ENCODE measurements at places on chromosomes 1 and 21.

DNA sequence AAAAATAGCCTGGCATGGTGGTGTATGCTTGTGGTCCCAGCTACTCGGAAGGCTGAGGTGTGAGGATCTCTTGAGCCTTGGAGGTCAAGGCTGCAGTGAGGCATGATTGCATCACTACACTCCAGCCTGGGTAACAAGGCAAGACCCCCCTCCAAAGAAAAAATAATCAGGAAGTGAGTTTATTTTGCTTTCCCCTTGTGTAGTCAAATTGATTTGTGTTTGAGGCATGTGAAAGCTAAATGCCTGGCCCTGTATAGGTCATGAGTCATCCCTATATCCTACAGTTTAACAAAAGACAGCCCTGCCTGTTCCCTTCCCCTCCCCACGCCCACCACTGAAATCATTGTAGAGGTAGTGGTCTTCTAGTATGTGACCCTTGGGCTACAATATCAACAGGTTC, 241.4 kb upstream of the JUN start:
- DNase-seq, result no peak

DNA sequence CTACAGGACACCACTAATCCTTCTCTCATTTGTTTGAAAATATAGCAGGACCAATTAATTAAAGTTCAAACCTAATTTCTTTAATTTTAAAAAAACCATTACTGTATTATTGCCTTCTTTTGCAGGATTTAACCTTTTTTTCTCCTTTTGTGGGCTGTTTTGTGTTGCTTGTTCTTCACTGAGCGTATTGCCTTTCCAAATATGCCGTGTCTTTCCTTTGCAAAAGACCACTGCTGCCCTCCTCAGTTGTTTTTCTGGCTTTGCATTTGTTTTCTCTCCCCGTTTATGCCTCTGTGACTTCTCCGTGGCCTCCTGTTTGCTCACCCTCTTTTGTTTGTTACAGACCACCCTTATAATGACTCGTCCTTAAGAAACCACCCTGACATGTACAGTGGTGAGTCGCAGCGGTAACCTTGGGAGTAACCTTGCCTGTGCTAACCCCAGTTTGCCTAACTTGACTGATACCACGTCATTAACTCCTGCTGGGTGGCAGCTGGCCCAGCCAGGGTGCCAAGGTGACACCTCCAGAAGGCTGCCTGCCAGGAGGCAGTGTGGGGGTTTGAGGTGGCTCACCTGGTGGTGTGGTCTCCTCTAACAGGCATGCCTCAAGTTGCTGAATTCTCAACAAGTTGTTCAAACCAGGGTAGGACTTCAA, 81.1 kb upstream of the CNTN2 start:
- no peak for DNase-seq

DNA sequence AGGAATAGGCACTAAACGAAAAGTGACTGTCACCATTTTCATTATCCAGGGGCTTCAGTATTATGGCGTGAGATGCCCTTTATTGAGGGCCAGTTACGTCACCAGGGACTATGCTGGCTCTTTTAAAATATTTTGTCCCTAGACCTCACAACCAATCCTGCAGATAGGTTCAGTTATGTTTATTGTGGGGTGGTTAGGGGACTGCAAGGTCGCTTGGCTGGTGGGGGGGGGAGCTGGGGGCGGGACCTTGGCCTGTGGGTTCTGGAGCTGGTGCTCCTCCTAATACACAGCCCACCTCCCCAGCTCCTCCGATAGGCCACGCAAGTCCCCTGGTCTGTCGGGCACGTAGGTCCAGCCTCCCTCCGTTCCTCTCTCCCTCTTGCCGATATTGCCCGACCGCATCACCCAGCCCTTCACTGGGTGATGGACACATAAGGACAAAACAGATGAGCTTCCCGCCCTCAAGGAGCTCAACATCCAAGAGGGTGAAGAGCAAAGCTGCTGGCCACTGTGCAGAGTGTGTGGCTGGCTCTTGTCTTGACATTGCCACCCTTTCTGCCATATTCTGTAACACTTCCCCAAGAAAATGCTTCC, 271.8 kb downstream of the MATN1 start:
- no peak for DNase-seq

- no peak for DNase-seq
These were observed 6.2 kb downstream of the MED8 start for GRCh38 chr1:43383449-43383848.

DNA sequence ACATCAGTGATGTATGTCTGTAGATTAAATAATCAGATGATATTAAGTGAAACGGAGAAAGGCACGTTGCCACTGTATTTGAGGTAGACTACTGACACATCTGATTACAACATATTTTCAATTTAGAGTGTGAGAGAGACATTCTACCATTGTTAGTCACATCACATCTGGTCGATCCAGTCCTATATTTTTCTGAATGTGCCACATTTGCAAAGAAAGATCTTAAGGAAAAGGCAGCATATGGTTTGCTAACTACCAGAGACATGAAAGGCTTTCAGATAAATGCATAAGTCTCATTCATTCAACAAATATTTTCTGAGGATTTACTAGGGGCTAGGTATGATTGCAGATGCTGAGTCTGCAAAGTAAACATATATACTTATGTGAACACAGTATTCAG, 114.3 kb upstream of the RUNX1 start:
- DNase-seq, result no peak

- DNase-seq, result no peak
These were observed 25.2 kb upstream of the RABGAP1L start for GRCh38 chr1:174134003-174134659.

- DNase-seq, result no peak
These were observed 446.6 kb downstream of the SIPA1L2 start for GRCh38 chr1:232183266-232183800.

- DNase-seq, result no peak
These were observed 75.3 kb downstream of the NEGR1 start for GRCh38 chr1:72207059-72207458.

GRCh38 chr1:36743286-36744005, 260.7 kb upstream of the CSF3R start:
- no peak for DNase-seq

DNA sequence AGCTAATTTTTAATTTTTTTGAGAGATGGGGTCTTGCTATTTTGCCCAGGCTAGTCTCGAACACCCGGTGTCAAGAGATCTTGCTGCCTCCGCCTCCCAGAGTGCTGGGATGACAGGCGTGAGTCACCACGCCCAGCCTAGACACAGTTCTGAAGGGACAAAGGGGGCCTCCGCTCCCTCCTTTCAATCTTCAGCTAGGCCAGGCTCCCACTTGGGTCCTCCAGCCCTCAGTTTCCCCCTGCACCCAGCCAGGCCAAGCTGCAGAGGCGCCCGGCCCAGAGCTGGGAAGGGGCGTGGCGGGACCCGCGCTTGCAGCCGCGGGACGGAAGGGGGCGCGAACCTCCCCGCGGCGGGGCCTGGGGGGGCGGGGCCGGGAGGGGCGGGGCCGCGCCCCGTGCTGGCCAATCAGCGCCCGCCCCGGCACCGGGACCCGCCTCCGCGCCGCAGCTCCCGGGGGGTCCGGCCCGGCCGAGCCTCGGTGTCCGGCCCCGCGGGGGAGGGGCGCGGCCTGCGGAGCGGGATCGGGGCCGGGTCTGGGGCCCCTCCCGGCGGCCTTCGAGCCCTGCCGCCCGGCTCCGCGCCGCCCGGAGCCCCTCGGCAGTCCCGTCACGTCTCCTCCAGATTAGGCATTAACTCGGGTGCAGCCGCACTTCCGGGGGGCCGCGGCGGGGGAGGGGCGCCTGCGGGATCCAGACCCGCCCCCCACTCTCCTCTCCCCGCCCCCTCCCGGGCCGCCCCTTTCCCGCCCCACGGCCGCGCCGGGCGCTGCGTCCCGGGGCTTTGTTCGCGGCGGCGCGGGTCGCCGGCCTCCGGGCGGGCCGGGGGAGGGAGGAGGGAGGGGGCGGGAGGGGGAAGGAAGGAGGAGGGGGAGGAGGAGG, 559 bp upstream of the AGRN start:
- DNase-seq, result peak; percentile 76

DNA sequence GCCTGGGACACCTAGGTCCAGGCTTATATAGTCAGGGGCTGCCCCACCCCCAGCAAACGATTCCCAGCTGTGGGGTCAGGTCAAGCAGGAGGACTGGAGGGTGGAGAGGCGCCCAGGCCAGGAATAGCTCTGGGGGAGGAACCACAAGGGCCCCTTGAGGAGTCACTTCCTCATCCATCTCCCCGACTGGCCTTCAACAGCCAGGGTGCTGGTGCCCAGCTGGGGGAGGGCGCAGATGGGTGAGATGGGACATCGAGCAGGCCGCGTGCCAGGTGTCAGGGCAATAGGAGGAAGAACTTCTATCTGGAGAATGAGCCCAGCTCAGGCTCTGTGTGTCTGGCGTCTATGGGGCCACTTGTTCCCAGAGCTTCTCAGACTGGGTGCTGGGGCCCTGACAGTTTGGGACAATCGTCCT, 208 bp upstream of the MYBPH start:
- DNase-seq, result no peak

- DNase-seq, result no peak
These were observed 37.7 kb upstream of the ATG4C start for GRCh38 chr1:62746086-62746808.

- DNase-seq, result no peak
These were observed 485.1 kb upstream of the VAMP3 start for GRCh38 chr1:7285856-7286454.

DNA sequence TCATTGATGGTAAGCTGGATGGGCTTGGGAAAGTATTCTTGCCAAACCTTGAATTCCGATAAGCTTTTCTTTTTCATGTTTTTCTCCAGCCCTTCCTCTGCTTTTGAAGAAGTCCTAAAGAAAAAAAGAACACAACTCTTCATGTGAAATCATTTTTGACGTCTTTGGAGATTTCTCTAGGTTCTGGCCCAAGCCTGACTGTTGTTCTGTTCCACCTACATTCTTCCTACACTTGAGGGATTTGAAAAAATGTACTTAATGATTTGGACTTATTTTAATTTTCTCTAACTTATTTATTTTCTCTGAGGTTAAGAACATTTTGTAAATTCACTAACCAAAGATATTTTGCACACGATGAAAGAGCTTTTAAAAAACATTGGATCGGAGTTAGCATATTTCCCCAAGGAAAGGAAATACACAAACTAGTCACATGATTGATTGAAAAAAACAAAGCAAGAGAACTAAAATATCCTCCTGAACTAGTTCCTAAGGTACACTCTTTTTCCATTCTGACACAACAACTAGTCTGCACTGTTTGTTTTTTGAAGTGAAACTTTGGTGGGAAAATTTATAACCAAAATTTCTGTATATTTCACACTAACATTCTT, 82.3 kb downstream of the LTN1 start:
- DNase-seq, result no peak

DNA sequence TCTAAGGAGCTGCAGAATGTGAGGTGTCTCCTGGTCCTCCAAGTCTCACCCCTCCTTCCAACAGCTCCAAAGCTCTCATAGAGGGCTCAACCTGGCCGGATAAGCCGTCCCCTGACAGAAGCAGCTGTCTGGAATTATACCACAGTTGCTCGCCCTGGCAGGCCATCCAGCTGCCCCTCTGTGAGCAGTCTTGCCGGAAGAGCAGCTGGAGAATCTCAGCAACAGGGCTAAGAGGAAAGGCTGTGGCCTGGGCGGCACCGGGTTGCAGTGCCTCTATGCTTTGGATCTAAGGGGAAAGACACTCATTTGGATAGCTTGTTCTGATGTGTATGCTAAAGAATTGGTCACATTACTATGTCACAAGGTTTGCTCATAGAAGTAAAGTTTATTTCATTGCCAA, 12.4 kb downstream of the TMCC2 start:
- no peak for DNase-seq

DNA sequence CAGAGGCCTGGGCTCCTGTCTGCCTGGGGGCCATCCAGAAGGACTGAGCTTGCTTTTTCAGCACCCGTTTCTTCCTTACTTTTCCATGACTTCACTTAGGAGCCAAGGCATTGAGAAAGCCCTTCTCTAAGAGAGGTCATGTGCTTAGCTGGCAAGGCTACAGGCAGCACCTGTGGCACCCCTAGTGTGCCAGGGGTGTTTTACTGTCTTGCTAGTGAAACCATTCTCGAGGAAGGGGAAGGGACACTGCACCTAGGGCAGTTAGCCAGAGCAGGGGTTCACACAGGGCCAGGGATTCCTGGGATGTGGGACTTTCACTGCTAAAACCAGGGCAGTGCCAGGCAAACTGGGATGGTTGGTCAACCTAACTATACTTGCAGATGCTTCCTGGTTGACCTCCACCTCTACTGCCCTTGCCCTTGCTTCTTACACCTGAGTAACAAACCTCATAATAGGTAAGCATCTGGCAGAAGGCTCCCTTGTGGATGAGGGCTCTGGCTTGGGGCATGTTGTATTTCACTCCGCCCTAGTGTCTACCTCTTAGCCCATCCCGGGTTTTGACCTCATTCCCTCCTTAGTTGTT, 69.2 kb downstream of the NOS1AP start:
- no peak for DNase-seq

- DNase-seq, result no peak
These were observed 51.3 kb downstream of the NFASC start for GRCh38 chr1:204921855-204922516.

GRCh38 chr1:222068937-222069336, 327.0 kb upstream of the DUSP10 start:
- no peak for DNase-seq

GRCh38 chr1:207804721-207805468, 53.0 kb downstream of the CD46 start:
- DNase-seq, result no peak

DNA sequence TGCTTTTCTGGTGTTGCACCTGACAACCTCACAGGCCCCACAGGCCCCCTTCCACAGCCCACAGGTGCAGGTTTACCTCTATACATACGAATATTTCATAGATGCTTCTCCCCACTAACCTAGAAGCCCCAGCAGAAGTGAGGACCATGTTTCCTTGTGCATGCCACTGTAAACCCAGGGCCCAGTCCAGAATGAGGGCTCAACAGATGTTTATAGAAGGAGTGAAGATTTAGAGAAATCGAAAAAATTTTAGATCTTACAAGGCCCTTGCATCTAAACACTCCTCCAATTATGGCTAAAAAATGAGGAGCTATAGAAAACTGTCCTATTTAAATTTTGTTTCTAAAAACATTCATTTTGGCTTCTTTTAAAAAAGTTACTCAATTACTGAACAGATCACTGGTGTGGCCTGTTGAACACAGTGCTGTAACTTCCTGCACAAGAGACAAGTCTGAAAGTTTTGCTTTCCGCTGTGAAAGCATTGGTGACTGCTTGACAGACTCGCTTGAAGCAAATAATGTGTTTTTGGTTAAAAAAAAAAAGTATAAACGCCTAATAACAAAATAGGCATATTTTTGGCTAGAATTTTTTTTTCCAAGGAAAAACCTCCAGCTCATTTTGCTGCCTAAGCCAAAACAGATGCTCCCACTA, 1.2 kb downstream of the ABCB10 start:
- DNase-seq, result no peak

Data from stimulated activated CD4-positive, alpha-beta T cell treated with anti-CD3 and anti-CD28 coated beads, Interleukin-15, amount 100 ng/mL, for 1 hour (primary cell).